HuH-7 (cell line): ENCODE measurements at places on chromosomes 11 and 22.
A peak's percentile ranks its signal among the peaks of the same experiment; 100 is the strongest.

GRCh38 chr22:20140521-20140964 is 8.9 kb downstream of the ZDHHC8 start:
- DNase-seq: no peak

- DNase-seq: no peak
Measured at GRCh38 chr11:30889143-30889794, 303.1 kb upstream of the MPPED2 start.

GRCh38 chr11:120205596-120206161 is 5.2 kb upstream of the OAF start:
- no peak for DNase-seq

- DNase-seq: no peak
Measured at GRCh38 chr22:27066856-27067255, 409.5 kb downstream of the MIAT start.

DNA sequence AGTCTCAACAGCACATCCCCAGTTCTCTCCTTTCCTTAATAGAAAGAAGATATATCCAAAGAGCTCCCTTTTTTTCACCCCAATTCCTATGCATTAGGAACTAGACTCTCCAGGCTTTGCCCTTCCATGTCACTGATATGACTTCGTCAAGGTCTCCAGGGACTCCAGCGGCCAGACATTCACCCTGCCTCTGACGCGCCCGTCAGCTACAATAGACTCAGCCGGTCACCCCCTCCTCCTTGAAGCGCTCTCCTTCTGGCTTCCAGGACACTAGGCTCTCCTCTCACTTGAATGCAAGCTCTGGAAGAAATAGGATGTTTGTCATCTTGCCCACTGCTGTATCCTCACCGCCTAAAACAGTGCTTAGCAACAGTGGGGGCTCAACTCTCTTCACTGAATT is 14.9 kb upstream of the ELFN2 start:
- DNase-seq: no peak

GRCh38 chr22:21044931-21045584 is 688 bp upstream of the LRRC74B start:
- no peak for DNase-seq

DNA sequence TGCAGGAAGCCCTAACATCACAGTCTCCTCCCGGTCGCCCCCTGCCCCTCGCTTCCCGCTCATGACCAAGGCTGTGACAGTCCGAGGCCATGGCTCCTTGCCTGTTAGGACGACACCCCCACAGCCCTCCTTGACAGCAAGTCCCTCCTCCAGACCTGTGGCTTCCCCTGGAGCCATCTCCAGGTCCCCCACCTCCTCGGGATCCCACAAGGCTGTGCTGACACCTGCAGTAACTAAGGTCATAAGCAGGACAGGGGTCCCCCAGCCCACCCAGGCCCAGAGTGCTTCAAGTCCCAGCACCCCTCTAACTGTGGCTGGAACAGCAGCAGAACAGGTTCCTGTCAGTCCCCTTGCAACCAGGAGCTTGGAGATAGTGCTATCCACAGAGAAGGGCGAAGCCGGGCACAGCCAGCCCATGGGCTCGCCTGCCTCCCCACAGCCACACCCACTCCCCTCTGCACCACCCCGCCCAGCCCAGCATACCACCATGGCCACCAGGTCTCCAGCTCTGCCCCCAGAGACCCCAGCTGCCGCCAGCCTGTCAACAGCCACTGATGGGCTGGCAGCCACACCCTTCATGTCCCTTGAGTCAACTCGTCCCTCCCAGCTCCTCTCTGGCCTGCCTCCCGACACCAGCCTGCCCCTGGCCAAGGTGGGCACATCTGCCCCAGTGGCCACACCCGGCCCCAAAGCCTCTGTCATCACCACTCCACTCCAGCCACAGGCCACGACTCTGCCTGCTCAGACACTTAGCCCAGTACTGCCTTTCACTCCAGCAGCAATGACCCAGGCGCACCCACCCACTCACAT is 63.2 kb downstream of the OTOG start:
- DNase-seq: no peak

DNA sequence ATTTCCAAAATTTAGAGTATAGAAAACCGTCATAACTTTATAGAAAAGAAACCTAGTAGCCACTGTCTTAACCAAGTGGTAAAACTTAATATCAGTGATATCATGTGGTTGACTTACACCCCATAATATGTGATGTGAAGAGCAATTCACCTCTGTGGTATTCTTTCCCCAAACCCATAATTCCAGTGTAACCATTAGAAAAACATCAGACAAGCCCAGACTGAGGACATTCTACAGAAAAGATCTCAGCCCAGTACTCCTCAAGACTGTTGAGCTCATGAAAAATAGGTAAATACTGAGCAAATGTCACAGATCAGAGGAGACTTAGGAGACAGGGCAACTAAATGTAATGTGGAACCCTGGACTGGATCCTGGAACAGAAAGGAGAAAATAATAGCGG is 134.6 kb downstream of the PGR start:
- DNase-seq: no peak

DNA sequence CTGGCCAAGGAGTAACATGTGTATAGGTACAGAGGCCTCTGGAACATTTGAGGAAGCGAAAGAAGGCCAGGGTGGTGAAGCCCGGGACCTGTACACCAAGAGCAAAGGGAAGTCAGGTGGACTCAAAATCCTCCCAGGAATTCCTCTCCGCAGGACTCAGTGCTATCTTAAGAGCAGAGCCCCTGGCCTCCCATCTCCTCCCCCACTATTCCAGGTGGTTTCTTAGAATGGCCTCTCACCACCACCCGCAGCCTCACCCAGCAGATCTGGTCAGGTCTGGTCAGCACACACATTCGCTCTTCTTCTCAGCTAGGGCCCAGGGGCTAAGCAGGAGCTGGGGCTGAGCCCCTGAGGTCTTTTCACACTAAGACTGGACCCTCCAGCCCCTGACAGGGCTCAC is 59.1 kb downstream of the SCGB1A1 start:
- DNase-seq: no peak

DNA sequence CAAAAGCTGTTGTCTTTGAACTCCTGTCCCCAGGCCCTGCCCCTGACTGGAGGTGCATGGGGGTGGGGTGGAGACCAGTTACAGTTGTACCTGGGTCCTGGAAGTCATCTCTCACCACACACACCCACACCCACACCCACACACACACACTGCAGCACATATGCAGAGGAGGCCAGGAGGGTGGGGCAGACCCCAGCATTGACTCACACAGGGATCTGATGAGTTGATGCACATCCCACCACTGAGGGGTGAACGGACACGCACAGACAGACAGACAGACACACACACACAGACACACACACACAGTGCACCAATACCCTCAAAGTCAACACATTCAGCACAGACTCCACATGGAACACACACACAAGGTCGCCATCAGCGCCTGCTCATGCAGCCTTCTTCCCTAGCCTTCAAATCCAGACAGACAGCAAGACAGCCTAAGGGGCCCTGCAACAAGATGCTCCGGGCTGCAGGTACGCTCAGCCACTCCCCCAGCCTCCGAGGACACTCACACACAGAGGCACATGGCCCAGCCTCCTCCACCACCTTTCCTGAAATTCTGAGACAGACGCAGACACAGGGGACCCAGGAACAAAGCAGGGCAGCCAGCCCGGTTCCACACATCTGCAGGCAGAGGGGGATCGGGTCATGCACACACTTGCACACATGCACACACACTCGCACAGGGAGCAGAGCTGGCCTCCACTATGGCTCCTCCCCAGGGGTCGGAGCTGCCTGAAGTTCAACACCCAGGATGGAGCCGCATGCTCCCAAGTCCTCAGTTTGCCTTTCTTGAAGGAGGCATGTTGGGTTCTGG is 26.5 kb downstream of the SYT7 start:
- no peak for DNase-seq

DNA sequence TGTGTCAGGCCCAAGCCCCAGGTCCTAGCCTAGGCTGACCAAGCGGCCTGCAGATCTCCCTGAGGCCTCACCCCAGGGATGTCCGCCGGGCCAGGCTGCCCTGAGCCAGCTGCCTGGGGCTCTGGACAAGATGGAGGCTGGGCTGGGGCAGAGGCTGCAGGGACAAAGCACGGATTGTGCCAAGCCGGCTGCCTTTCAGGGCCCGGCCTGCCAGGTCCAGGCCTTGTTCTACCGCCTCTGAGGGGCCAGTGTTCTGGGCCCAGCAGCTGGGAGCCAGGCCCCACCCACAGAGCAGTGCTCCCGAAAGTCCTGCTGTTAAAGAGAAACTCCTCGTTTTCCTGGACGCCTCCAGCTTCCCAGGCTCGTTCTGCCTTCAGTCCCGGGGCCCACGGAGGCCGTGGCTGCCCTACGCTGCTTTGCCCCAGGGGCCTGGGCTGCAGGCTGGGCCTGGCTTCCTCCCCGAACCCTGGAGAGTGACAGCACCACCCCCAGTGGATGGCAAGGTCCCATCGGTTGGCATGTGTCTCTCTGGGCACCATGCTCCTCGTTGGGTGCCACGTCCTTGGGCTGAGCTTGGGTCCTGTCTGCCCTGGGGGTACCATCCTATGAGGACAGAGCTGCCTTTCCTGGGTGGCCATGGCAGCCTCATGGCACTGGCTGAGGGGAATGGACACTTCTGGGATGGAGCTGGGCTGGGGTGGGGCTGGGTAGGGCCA is 7.6 kb downstream of the BRSK2 start:
- DNase-seq: no peak

DNA sequence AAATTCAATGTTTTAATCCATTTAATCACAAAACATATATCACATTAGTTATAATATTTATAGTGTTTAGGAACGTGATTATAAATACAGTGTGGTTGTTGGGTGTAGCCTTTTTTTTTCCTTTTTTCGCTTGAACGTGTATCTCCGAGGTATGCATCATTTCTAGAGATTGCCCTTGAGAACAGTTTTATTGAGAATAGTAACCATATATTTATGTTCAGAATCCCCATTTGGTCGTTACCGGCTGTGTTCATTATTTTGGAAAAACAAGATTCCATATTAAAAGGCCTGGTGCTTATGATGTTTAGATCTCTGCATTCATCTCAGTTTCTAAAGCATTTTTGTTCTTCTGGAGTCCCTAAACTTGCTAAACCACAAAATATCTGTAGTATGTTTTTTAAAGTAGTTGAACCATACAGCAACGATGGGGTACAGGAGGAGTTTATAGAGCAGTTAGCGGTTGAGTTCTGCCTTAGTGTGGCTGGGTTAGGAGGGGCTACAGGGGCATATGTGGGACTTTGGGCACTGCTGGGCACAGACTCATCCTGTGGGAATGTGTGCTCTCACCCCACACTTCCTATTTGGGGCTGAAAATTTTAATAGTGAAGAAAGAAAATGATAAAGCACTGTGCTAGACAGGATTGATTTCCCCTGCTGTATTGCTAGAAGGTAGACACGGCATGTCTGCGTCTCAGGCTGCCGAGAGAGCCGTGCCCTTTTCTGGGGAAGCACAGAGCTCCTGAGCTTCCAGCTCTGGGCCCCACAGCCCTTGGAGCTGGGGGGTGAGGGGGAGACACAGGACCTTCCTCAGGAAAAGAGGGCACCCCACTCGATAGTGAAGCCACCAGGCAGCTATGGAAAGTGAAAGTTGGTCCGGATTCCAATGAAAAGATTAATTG is 81.5 kb upstream of the PPARA start:
- DNase-seq: no peak

GRCh38 chr11:18193010-18193409 is 20.4 kb downstream of the MRGPRX4 start:
- DNase-seq: peak; percentile 8

- no peak for DNase-seq
Measured at GRCh38 chr11:100671471-100671870, 15.6 kb upstream of the ARHGAP42 start.

DNA sequence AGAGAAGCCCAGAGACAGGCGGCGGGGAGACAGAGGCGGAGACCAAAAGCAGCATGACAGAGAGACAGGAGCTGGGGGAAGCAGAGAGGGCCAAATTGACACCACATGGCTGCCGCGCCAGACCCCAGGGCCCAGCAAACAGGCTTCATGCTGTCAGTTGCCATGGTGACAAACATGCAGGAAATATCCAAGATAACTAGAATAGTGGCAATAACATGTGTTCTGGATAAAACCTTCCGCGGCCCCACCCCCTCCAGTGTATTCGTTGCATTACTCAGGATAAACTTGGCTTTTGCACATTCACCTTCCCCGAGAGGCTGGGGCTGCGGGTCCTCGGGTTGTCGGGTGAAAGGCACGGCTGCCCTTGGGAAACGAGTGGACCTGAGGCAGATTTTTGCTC is 49.9 kb upstream of the CDON start:
- DNase-seq: no peak

DNA sequence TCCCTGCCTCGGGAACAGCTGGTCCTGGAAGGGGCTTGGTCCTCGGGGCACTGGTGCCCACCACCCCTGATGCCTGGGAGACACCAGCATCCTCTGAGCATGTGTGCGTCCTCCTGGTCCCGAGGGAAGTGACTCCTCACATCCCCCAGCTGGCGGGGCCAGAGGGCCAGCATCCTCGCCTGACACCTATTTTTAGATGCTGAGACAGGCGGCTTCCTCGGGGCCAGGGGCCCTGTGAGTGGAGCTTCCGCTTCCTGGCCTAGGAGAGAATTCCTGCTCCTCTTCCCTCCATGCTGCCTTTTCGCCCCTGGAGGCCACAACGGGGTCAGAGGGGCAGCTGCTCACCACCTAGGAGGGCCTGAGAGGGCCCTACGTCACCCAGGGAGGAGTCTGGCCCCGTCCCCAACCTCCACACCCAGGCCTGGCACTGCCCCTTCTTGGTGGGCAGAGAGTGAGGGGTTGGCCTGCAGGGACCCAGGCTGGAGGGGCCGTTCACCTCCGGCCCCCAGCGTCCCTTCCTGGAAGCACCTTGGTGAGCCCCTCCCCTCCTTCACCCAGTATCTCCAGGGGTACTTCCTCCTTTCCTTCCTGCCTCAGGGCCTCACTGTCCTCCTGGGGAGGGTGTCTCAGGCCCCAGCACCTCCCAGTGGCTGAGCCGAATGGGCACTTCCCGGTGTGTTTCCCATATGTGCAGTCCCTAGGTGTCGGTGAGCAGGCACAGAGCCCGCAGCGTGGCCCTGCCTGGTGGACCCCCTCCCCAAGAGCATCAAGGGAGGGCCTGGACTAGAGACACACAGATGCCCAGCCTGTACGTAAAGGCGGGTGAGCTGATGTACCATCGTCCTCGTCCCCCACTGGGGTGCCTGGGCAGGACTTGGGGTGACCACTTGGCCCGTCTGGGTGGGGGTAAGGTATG is 6.1 kb downstream of the CD81 start:
- DNase-seq: no peak

GRCh38 chr22:36999463-36999862 is 19.8 kb downstream of the TST start:
- DNase-seq: no peak

- no peak for DNase-seq
Measured at GRCh38 chr11:114384487-114384886, 15.8 kb downstream of the C11orf71 start.

DNA sequence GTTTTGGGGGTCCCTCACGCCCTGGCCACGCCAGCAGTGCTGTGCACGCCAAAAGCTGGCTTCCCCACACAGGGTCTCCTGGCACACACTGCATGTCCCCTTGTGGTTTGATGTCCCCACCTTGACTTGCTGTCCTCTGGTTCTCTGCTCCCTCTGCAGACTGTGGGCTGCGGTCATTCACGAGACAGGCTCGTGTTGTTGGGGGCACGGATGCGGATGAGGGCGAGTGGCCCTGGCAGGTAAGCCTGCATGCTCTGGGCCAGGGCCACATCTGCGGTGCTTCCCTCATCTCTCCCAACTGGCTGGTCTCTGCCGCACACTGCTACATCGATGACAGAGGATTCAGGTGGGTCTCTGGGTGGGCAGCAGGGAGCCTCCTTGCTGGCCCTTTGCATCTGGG is 40.2 kb downstream of the ST14 start:
- no peak for DNase-seq
